ENCODE measurements at places on chromosomes 3 and 15.

DNA sequence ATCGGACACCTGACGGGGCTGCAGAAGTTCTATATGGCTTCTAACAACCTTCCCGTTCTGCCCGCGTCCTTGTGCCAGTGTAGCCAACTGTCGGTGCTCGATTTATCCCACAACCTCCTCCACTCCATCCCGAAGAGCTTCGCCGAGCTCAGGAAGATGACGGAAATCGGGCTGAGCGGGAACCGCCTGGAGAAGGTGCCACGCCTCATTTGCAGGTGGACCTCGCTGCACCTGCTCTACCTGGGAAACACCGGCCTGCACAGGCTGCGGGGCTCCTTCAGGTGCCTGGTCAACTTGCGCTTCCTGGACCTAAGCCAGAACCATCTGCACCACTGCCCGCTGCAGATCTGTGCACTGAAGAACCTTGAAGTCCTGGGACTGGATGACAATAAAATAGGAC lies 9.8 kb upstream of the LRRC34 start:
- DNase-seq: no peak

- DNase-seq: no peak
Measured at GRCh38 chr15:94769089-94769488, 537.7 kb downstream of the MCTP2 start.

DNA sequence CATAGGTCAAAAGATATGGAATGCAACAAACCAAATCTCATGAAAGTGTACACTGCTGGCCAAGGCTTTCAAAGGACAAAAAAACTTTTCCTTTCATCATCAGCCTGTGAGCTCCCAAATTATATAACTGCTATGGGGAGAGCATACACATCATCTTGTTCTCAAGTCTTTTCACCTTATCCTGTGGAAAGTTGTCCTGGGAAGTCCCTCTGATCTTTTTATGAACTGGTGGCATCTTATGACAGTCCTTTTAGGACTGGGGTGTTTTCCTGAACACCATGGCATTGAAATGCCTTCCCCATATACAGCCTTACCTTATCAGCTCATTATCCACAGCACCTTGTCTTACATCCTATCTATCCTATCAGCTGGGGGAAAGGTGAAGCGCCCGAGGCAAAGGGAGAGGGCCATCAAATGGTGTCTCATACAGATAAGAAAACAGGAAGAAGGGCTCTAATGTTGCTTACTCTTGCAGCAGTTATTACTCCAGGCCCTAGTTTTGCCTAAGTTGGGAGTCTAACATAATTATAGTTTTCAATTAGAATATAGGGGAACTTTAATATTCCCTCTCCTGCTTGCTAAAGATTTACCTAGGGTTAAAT lies 61.5 kb upstream of the GOLIM4 start:
- DNase-seq: no peak

- DNase-seq: no peak
Measured at GRCh38 chr3:184325715-184326369, 11.4 kb downstream of the EIF4G1 start.

GRCh38 chr15:64229129-64229724 lies 66.4 kb upstream of the PPIB start:
- no peak for DNase-seq

DNA sequence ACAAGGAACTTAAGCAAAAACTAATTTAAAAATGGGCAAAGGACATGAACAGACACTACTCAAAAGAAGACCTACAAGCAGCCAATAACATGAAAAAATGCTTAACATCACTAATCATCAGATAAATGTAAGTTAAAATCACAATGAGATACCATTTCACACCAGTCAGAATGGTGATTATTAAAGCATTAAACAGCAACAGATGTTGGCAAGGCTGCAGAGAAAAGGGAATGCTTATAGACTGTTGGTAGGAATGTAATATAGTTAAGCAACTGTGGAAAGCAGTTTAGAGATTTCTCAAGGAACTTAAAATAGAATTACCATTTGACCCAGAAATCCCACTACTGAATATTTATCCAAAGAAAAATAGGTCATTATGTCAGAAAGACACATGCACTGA lies 482.2 kb downstream of the SQOR start:
- DNase-seq: no peak

DNA sequence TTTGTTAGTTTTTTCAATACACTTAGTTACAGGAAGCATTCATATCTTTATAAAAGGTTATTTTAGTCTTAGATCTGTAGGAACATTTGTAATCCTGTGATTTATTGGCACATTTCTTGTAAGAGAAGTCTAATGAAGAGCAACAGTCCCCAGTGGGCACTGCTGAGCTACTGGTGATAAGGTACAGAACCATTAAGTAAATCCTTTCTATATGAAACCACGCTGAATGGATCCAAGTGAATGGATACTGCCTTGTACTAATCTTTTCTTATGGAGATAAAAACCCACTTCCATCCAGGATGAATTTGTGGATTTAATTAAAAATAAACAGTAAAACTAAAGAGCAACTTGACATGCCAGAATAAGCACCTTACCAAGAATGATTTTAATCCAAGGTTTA lies 64.0 kb downstream of the SHQ1 start:
- no peak for DNase-seq

- DNase-seq: no peak
Measured at GRCh38 chr3:54188176-54188791, 65.9 kb downstream of the CACNA2D3 start.

GRCh38 chr15:100671858-100672543 lies 69.6 kb downstream of the ASB7 start:
- no peak for DNase-seq

- no peak for DNase-seq
Measured at GRCh38 chr15:40594429-40594836, 384 bp downstream of the KNL1 start.

DNA sequence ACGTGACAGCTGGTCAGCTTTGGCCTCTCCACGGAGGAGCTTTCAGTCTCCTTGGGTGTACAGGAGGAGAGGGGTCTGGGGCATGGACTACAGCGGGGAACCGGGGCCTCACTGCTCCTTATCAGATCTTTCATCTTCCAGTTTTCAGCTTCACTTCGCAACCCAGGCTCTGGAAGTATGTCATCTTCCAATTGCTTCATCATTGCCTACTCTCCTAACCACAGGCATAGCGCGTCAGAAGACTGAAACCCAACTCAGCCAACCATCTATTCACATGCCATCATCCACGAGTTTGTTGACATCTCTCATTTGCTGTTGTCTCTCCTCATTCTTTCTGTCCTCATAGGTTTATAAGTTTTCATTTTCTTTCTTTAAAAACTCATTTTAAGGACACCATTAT lies 119.5 kb downstream of the MYLK start:
- DNase-seq: no peak

DNA sequence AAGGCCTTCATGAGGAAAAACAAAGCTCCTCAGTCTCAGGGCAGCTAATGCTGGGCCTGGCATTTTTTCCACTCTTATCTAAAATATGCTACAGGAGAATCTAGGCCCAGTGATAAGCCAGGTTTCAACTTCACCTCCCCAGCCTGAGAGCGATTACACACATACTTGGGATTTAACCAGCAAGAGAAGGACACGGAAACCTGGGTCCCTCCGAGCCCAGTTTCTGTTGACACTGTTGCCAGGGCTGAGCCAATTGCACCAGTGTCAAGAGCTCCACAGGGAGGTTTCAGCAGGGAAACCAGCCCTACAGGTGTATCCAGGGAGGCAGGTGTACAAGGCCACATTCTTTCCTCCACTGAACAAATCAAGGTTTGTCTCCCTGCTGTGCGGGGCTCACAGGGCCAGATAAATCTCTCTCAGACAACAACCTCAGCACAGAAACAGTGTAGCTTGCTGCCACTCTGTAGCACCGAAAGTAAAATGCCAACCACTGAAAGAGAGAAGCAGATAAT lies 85.4 kb downstream of the MAGI1 start:
- DNase-seq: no peak

GRCh38 chr15:78139578-78139977 lies 8.3 kb upstream of the CIB2 start:
- no peak for DNase-seq
